ENCODE measurements at places on chromosomes 5 and 9.

- no peak for DNase-seq
Measured at GRCh38 chr9:121559183-121559582, 59.5 kb upstream of the GGTA1 start.

GRCh38 chr5:172642926-172643871 lies 2.1 kb downstream of the NEURL1B start:
- DNase-seq, result no peak

- no peak for DNase-seq
Measured at GRCh38 chr9:19663570-19663969, 125.3 kb downstream of the SLC24A2 start.

- DNase-seq, result no peak
Measured at GRCh38 chr9:93471124-93471523, 17.7 kb upstream of the FAM120AOS start.

- DNase-seq, result no peak
Measured at GRCh38 chr9:137974746-137975526, 97.4 kb downstream of the CACNA1B start.

- no peak for DNase-seq
Measured at GRCh38 chr5:116844015-116844414, 269.4 kb upstream of the SEMA6A start.

DNA sequence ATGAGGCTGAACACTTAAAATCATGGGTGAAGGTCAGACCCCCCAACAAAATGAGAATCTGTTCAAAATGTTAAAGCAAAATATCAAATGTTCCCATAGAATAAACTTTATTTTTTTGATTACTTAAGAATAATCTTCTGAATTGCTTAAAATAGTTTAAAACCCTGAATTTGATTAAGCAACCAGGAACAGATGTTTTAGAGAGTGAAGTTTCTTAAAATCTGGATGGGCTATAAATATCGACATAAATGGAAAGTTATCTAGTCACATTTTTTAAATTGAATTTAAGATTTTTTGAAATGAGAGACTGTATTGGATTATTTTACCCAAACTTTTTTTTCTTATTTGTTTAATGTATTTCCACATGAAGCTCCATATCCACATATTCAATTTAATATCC lies 98.5 kb downstream of the ADAMTS12 start:
- DNase-seq, result no peak

DNA sequence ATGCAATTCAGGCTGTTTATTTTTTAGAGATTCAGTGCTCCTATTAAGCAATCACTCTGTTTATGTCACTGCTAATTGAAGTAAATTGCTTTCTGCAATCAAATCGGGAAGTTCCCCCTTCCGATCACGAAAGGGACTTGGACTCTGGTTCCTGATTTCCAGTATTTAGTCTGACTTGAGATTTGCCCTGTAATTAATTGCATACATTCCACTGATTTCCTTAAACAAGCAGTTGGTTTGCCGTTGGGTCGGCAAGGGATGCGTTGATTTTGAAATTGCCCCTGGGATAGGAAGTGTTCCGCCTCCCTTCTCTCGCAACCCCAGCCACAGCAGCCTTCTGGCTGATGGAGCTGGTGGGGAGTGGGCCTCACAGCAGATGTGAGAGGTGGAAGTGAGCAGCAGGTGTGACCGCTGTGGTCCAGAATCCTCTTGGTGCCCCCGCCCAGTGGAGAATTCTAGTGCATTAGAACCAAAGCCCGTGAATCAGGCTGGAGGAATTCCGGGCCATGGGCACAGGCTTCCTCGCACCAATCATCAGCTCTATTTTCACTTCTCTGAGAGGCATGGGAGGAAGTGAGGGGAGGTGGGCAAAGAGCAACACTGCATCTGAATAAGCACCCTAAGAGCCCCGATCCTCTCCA lies 102.5 kb downstream of the SPRY4 start:
- no peak for DNase-seq

DNA sequence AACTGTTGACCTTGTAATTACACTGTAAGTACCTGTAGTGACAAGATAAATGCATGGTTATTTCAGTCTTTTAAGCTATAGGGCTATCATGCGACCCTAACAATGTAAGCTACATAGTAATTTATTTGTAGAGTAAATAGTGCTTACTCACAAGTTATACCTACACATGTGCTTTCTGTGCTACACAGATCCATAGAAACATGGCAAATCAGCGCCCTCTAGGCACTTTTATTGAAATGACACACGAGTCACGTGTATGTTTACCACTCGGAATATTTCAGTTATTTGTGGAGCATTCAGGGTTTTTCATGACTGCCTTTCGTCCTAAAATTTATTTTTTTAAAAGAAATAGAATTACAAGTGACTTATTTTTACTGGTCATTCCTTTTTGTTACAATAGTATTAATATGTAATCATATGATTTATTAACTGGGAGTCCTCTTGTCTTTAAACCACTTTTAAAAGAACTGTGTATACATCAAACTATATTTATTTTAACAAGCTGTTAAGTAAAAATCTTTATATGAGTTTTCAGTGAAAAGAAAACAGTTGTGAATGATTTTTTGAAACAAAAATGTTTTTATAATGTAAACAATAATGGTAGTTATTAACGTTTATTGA lies 1242.3 kb upstream of the WWC1 start:
- DNase-seq, result no peak

- no peak for DNase-seq
Measured at GRCh38 chr5:149400304-149400703, 21.2 kb upstream of the IL17B start.

DNA sequence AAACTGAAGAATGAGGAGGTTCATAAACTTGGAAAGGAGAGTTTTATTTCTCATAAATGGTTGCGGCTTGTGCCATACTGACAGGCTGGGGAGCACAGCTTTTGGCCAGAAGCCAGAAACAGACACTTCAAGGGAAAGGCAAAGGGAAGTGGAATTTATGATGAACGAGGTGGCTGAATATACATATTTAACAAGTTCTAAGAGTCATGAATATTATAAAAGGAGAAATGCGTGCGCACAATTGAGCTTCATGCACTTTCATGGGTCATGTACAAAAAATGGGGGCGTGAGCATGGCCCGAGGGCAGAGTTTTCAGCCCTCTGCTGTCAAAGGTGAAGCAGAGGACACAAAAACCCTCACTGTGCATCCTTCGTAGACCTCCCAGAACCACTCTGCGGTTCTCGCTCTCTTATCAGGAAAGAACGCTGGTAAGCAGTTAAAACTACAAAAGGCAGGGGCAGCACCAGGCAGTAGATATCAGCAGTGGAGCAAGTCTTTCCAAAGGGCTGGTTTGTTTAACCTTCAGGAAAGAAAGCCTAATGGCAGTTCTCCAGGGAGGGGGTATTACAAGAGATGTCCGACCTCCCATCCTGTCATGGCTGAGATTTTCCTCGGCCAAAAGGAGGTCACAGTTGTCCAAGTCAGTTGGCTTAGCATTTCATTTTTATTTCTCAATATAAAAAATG lies 29.0 kb downstream of the AUH start:
- DNase-seq, result no peak

DNA sequence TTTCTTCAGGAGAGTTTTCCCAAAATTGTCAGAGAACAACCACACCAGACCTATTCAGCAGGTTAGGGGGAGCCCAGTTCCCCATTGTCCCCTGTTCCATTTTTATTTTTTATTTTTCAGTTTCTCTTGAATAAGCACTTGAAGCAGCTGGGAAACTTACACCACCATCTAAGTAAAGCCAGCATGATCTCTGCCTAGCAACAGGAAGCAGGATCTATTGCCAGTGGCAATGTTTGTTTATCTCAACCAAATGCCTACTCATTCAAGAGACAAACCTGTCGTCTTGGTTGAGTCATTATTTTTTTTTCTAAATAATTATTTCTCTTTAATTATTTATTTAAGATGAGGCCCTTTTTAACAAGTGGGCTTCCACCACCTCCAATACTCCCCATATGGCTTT lies 379.3 kb downstream of the PLK2 start:
- DNase-seq, result no peak

DNA sequence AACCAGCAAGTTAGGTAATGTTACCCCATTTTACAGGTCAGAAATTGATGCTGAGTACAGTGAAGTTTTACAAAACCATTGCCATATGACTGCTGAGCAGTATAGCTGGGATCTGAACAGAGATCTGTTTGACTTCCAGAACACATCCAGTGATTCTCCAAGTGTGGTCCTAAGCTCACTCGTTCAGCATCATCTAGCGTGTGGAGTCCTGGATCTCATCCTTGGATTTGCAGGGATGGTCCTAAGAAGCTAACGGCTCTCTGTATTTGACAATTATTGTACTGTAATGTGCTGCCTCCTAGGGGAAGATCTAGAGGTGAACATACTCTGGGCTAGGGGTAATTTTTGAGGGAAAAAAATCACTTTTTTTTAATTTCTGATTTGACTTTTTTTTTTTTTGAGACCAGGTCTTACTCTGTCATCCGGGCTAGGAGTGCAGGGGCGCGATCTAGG lies 1.4 kb downstream of the SLC26A2 start:
- DNase-seq, result no peak

DNA sequence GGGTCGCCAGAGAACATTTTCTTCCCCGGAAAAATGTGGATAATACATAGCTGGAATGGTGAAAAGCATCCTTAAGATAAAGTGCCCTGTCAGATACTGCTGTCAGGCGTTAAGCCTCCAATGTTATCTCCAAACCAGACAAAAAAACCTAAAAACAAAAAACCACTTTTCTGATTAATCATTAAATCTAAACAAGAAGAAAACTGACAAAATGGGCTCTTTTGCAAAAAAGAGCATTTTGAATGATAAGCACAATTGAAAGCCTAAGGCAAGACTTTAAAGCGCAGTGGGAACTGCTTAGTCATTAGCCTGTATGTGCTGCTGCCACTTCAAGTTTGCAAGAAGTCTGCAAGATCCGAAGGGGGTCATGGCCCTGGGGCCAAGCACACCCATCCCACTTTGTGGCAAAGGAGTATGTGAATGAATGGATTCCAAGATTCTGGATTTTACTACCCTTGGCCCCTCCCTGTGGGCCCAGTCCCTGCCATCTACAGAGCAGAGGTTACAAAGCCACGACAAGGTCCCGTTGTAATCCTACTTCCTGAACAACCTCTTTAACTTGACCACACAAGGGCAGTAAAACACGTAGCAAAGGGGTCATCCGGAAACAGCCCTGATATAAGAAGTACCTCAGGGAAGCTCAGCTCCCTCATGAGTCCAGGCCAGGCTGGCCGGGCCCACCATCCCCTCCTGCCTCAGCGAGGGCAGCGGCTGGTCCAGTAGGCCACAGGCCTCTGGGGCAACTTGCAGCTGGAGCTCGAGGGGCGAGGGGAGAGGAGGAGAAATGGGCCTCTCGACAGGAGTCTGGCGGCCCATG lies 29.7 kb downstream of the SHB start:
- no peak for DNase-seq

DNA sequence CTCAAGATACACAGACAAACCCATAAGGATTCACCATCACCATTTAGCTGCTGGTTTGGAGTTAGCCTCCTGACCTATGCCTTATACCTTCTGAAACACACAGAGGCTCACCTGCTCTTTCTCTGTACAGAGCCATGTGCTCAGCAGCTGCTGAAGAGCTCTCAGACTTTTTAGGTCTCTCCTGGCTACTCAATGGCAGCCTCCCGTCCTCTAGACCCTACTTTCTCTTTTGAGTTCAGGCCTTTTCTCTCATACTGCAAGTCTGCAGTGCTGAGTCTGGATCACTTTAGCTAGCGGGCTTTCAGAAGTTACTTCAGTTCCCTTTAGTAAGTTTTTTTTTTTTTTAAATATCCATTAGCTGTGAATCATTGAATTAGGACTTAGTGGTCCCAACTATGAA lies 25.7 kb downstream of the LVRN start:
- no peak for DNase-seq

DNA sequence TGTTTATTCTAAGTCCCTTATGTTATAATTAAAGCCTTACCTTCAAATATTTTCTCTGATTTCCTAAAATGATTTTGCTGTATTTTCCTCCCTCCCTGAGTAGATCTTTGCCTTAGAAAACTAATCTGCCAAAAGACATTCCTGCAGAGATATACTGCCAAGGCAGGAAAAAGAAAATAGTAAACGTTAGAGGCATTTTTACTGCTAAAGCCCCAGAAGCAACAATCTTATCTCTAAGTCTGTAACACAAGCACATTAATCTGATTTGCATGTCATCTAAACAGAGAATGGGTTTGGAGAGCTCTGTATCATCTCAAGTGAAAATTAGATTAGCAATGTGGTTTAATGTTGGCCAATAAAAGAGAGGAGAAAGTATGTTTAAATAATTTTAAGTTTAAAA lies 847.7 kb downstream of the MAT2B start:
- DNase-seq, result no peak

DNA sequence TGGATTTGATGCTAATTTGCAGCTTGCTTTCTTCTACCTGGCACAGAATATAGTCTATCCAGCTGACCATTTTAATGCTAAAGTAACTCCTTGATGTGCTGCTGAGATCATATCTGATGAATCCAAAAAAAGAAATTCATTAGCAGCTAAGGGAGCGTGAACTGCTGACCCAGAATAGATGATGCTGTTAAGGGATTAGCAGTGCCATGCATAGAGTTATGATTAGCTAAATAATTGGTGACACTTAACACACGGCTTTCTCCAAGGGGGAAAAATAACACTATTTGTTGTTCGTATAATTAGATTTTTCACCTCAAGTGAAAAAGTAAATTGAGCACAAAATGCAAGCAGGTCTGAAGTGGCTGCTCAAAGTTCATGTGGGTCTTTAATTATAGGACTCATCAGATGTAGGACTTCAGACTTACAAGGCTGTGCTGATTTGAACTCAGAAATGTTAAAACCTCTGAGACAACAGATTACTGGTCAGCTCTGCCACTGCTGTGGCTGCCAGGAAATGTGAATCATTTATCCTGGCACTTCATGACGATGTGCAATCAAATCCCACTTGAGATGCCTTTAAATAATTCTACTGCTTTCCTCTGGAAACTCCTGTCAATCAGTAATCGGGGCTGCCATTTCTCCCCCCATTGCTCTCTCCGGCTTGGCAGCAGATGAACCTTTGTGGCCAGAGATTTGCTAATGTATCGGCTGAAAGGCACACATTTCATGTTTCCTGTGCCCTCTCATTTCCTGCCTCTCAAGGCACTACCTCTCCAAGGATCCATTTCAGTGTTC lies 291.6 kb upstream of the C9orf72 start:
- no peak for DNase-seq

DNA sequence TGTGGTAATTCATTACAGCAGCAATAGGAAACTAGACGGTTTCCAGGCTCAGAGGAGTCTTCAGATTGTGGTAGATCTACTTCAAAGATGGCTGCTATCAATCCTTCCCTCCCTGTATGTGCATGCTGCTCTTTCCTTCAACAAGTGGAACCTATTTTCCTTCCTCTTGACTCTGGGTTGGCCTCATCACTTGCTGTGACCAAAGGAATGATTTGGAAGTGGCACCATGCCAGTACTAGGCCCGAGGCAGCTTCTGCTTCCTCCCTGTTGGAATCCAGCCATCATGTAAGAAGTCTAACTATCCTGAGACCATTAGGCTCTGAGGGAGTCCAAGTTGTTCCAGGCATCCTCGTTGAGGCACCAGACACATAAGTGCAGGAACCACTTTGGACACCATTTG lies 46.5 kb upstream of the MCTP1 start:
- no peak for DNase-seq

DNA sequence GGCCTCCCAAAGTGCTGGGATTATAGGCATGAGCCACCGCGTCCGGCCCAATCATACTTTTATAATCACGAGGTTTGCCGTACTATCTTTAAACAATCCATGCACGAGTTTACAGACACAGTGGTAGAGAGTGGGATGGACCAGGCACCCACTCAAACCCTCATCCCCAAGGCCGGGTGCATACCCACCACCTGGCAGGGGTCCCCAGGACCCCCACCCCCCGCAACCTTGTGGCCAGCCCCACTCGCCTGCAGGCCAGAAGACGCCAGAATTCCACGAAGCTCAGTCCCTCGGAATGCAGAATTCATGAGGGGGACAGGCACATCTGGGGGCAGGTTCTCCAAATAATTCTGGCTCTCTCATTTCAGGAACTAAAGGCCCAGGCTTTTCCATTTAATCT lies 17.1 kb downstream of the NACC2 start:
- no peak for DNase-seq

Data from effector memory CD4-positive, alpha-beta T cell (primary cell).